ENCODE measurements at places on chromosomes 16 and 17.

GRCh38 chr16:87463722-87464690, 28.8 kb downstream of the ZCCHC14 start:
- peak; percentile 78 for DNase-seq

- no peak for DNase-seq
Observed at GRCh38 chr17:82962163-82962720, 117.2 kb upstream of the METRNL start.

GRCh38 chr17:705863-706262, 8.8 kb downstream of the VPS53 start:
- no peak for DNase-seq

DNA sequence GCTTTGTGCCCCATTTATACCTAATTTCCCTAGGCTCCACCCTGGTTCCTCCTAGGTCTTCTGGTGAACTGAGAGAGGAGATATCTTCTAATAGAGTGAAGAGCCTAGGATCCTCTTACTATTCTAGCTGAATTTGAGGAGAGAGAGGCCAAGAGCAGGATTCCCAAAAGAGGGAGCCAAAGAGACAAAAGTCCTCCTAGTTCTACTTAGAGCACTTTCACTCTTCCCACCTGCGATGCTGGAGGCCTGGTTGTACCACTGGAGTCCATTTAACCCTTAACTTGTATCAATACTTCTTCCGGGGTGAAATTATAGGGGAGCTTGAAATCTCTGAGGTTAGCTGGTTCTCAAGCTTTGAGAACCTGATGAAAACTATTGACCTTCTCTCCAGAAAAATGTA, 3.4 kb upstream of the SSH2 start:
- peak; percentile 27 for DNase-seq

GRCh38 chr16:27335349-27336053, 21.7 kb downstream of the IL4R start:
- DNase-seq: no peak

- DNase-seq: no peak
Observed at GRCh38 chr17:49191409-49191916, 18.9 kb downstream of the GNGT2 start.

GRCh38 chr17:81518785-81519283, 6.2 kb upstream of the ACTG1 start:
- DNase-seq: no peak

- no peak for DNase-seq
Observed at GRCh38 chr16:50866806-50867205, 124.9 kb downstream of the CYLD start.

GRCh38 chr16:72658888-72659717, 388.8 kb downstream of the ZFHX3 start:
- DNase-seq: no peak

DNA sequence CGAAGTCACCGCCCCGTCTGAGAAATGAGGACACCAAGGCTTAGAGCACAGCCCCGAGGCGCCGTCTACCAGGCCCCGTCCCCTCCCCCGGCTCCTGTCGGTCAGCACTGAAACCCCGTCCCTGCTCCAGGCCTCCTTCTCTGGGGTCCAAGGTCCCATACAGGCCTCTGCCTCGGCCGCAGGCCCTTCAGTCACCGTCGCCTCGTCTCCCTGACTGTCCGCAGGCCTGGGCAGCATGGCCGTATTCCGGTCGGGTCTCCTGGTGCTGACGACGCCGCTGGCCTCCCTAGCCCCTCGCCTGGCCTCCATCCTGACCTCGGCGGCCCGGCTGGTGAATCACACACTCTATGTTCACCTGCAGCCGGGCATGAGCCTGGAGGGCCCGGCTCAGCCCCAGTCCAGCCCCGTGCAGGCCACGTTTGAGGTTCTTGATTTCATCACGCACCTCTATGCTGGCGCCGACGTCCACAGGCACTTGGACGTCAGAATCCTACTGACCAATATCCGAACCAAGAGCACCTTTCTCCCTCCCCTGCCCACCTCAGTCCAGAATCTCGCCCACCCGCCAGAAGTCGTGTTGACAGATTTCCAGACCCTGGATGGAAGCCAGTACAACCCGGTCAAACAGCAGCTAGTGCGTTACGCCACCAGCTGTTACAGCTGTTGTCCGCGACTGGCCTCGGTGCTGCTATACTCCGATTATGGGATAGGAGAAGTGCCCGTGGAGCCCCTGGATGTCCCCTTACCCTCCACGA, 617 bp downstream of the COASY start:
- no peak for DNase-seq

GRCh38 chr17:17710728-17711541, 29.7 kb downstream of the RAI1 start:
- no peak for DNase-seq

DNA sequence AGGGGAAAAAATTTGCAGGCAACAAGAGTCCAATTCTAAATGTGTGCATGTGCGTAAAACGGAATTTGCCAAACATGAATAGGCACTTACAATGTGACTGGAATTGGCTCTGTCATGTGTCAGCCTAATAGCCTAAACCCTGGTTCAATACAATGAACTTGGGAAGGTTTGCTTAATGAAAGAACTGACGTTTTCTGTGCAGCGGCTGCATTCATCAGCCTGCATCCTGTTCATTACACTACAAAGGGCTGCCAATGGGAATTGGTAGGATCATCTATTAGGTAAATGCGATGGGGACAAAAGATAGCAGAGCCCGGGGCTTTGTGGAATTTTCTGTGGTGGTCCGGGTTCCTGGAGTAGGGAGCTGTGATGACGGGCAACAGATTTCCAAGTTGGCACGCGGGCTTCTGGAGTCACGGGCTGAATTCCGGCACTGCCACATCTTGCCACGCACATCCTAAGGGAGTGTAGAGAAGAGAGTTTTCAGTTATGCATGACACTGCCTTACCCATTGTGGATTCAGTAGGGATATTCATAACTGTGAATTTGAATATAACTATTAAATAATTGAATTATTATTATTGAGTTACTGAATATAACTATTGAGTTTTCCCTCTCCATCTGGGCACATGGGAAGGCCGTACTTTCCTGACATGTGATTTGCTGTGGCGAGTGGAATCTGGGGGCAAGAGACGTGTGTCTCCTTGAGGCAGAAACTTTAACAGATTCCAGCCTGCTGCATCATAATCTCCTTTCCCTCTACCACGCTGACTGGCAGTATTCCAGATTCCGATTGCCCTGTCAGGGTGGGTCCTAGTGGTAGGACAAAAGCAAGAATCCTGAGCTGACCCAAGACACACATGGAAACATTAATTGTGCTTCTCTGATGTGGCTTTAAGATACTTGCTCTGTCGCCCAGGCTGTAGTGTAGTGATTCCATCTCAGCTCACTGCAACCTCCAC, 565.6 kb downstream of the WWOX start:
- no peak for DNase-seq

DNA sequence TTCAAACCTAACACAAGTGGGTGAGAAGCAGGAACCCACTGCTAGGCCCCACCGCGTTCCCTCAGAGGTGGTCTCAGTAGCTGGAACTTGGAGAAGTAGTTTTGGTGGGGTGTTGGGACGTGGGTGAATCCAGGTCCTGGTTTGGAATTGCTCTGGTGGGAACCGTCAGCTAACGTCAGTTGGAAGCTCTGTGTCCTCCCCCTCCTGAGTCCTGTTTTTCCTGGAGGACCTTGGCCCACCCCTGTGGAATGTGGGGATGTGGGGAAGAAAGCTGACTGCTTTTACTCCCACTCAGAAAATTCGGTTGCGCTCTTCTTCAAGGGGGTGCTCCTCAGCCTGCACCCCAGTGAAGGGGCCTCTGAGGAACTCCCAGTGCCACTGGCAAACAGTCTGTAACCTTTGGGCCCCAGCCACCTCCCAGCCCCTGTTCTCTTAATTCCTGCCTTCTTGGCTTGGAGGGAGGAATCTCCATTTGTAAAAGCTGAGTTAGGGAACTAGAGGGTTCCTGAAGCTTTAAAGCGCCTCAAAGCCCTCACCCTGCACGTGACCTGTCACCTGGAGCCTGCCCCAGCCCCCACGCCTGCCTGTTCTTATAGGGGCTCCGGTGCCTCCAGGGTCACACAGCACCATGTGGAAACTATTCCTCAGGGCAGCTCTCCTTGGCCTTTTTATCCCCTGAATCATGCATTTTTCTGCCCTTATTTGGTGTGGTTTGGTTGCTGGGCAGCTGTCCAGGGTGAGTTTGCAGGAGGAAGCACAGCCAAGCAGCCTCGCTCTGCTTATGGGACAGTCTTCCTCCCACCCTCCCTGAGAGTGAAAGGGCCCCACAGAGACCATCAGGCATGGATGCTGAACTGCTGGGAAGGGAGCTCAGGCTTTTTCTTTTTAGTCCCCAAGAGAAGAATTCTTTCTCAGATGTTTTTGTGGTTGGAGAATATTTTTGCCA, 16.2 kb upstream of the NAGLU start:
- no peak for DNase-seq

GRCh38 chr16:54447576-54448440, 161.2 kb upstream of the IRX3 start:
- DNase-seq: peak; percentile 70
